ENCODE measurements at places on chromosomes 11 and 22.

GRCh38 chr11:75663808-75664207 is 5.0 kb downstream of the MAP6 start:
- no peak for DNase-seq

DNA sequence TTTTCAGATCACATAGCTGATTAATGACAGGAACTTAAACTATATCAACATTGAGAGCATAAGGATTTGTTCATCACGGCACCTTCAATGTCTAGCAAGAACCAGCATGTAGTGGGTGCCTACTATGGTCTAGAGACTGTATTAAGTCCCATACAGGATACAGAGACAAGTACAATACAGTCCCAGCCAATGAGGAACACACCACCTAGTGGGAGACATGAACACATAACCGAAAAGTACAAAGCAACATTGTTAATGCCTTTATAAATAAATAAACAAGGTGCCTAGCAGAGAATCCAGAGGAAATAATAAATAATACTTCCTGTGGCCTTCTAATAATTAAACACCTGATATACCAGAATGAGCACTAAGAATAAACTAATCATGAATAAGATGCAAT is 87.7 kb upstream of the OPCML start:
- DNase-seq = no peak

DNA sequence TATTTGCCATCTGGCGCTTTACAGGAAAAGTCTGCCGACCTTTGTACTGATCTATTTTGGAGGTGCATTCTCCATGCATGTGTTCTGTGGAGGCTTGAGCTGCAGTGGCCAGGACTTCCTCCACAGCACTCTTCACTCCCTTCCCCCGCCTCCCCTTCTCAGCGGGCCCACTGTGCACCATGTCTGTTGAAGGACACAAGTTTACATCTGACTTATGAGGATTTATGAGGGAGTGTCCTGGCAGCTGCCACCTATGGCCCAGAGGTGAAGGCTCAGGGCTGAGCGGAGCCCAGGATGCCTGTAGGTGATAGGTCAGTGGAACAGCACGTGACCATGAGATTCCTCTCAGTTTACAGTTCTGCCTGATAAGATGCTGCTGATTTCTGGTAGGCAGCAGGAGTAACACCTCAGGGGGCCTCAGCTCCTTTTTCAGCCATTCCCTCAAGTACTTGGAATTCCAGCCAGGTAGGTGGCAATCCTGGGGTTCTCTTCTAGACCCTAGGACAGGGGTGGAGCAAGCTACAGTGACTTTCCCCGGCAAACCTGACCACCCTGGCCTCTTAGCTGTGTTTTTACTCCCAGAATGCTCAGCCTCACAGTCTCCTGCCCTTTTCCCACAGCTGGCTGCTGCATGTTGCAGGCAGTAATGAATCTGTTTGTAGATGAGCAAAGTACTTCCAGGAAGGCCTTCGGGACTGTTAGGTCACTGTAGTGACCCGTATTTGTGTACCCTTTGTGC is 59.9 kb downstream of the PPFIBP2 start:
- no peak for DNase-seq

GRCh38 chr11:14224395-14224794 is 134.6 kb downstream of the RRAS2 start:
- no peak for DNase-seq

DNA sequence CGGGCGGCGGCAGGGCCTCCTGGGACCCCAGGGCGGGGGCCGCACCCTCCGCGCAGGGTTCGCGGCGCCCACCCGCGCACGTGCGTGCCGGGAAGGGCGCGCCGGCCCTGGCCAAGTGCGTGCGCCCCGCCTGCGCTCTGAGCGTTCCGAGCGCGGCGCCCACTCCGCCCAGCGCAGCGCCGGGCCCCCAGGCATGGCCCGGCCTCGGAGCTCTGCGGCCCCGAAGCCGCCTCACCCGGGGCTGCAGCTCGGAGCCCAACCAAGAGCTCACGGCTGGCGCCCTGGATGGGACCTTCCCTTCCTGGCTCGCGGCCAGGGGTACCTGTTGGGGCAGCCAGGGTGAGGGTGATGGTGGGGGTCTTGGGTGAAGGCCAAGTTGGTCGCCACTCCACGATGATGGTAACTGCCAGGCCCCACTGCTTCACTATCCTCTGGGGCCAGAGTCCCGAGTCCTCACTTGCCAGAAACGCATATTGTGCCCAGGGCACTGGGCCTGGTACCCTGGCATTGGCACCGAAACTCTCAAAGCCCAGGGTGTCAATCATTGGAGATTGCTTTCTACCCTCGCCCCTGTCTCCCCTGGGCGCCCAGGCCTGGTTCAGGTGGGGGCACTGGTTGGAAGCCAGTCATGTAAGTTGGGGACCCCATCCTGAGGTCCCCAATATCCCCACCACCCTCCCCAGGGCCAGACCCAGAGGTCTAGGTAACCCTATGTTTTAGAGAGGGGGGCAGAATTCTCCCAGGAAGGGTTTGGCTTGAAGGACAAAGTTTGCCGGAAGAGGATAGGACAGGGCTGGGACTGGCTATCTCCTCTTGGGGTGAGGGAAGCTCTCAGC is 882 bp downstream of the ANO1 start:
- DNase-seq = no peak

Measured in activated T-cell treated with anti-CD3 and anti-CD28 coated beads for 4 hours (primary cell).